Nephron progenitor cell (in vitro differentiated cells): ENCODE measurements at places on chromosomes 2 and 18.

- DNase-seq = no peak
Measured at GRCh38 chr2:15313657-15314056, 247.5 kb downstream of the NBAS start.

- DNase-seq = no peak
Measured at GRCh38 chr2:173720306-173720705, 244.9 kb downstream of the SP3 start.

- peak; percentile 26 for DNase-seq
Measured at GRCh38 chr2:86413296-86414094, 27.7 kb upstream of the KDM3A start.

- DNase-seq = no peak
Measured at GRCh38 chr2:112685271-112685884, 35.4 kb upstream of the NT5DC4 start.

GRCh38 chr2:42844901-42845821 lies 52.8 kb upstream of the HAAO start:
- no peak for DNase-seq

GRCh38 chr2:177691177-177691576 lies 298.6 kb downstream of the AGPS start:
- DNase-seq = no peak

DNA sequence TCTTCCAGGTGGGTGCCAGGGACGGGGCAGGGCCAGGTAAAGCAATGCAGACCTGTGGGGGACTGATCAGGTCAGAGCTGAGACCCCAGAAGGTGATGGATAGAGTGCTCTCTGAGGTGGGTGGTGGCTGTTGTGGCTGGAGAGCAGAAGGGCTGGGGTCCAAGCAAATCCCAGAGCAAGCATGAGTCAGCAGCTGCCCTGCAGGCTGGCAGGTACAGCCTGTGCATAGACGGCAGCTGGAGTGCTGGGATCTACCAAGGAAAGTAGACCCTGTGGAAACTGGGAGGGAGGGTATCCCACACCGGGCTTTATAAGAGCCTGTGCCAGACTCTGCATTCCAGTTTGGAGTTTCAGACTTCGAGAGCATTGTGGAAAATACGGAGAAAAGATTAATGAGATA lies 663 bp downstream of the TRIM54 start:
- DNase-seq = no peak

DNA sequence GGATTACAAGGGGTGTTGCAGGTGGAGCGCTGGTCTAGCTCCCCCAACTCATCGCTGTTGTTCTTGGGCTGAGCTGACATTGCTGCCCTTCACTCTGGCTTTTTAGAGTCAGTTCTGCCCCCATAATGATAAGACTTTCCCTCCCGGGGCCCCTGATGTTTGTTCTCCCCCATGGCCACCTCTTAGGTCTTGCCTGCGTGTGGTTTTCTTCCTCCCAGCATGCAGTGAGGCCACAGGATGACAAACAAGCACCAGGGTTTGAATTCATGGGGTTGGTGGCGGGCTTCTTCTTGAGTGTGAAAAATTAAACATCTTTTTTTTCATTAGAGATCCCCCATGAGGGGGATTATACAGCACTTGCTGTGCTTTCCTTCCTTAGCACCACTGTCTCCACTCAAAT lies 74.1 kb downstream of the CTAGE1 start:
- no peak for DNase-seq

- DNase-seq = no peak
Measured at GRCh38 chr2:170974304-170974993, 45.4 kb downstream of the GORASP2 start.

GRCh38 chr18:34738175-34738894 lies 28.2 kb downstream of the DTNA start:
- DNase-seq = no peak

- no peak for DNase-seq
Measured at GRCh38 chr2:102256276-102256675, 55.1 kb upstream of the IL1RL1 start.

GRCh38 chr2:101843471-101843870 lies 146.0 kb downstream of the MAP4K4 start:
- no peak for DNase-seq

- no peak for DNase-seq
Measured at GRCh38 chr2:18170642-18171041, 292.2 kb downstream of the KCNS3 start.

GRCh38 chr18:48695671-48696070 lies 156.8 kb downstream of the CTIF start:
- no peak for DNase-seq

- no peak for DNase-seq
Measured at GRCh38 chr2:172147944-172148650, 45.4 kb upstream of the DLX2 start.

GRCh38 chr2:96537734-96538486 lies 1.4 kb downstream of the ARID5A start:
- no peak for DNase-seq

- no peak for DNase-seq
Measured at GRCh38 chr18:51941999-51942398, 398.0 kb upstream of the DCC start.

DNA sequence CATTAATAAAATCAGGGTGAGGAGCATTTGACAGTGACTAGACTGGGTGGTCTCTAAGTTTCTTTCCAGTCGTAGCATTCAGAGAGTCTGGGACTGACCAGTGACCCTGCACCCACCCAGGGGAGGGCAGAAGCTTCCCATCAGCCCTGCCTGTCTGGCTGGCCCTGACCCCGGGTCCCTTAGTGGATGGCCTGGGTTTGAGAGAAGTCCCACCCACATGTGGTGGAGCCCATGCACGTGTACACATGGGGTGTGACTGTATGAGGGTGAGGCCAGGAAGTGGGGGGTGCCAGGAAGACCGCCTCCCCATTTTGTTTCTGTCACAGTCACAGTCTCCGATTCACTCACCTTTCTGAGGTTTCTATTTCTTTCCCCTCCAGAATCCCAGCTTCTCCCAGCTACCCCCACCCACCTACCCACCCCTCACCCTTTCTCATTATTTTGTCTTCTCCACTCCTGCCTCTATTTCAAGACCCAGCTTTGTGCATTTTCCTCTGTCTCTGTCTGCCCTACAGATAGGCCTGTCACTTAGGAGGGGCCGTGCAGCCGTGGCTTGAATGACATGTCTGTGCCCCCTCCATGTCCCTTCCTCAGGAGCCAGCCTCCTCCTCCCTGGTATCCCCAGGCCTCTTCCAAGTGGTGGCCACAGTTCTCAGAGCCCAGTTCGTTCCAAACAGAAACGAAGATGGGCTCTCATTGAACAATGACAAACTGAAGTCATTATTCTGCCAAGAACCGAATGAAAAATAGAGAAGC lies 13.6 kb downstream of the CIB4 start:
- no peak for DNase-seq

GRCh38 chr2:56898986-56899385 lies 715.2 kb downstream of the CCDC85A start:
- no peak for DNase-seq

DNA sequence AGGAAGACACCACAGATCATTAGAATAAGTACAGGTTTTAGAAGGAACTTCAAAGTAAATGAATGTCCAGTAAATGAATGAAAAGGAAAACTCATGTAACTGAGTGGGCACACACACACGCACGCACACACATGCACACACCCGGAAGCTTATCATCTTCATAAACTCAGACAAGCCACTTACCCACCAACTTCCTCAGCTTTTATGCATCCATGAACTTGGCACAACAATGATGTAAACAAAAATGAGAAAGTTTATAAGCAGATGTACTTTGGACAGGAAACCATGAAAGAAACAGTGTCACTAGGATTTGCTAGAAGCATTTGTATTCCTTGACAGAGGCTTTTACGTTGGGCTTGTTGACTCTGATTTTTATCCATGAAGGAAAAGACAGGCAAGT lies 23.2 kb downstream of the RNF152 start:
- DNase-seq = no peak

DNA sequence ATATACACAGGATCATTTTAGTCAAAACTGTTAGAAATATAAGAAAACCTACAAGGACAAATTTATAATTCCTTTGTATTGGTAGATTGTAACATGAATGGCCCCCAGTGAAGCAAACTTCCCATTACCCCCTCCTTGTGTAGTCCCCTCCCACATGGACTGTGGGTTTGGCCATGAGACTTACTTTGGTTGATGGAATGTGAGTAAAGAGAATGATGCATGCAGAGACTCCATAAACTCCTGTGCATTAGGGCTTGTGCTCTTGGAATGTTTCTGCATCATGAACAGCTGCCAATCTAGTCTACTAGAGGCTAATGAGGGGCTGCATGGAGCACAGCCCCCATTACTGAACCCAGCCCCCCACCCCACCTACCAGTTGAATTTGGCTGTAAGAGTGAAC lies 8.3 kb upstream of the TGFA start:
- no peak for DNase-seq

DNA sequence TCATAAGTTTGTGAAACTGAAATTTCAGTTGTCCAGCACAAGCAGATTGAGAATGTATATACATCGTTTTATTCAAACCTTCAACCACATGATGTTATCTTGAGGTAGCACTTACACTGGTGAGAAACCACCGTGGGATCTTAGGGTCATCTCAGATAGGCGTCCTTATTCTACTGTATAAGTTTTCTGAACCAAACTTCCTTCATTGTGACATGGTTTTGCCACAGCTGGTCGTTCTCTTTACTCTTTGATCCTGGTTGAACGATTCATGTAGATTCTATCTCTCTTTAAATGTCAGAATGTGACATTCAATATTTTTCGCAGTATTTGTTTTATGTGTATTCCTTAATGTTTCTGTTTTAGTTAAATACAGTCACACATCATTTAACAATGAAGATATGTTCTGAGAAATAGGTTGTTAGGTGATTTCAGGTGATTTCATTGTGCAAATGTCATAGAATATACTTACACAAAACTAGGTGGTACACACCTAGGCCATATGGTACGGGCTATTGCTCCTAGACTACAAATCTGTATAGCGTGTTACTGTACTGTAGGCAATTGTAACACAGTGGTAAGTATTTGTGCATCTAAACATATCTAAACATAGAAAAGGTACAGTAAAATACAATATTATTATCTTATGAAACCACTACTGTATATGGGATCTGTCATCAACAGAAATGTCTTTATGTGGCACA lies 17.9 kb upstream of the ARHGAP25 start:
- no peak for DNase-seq

DNA sequence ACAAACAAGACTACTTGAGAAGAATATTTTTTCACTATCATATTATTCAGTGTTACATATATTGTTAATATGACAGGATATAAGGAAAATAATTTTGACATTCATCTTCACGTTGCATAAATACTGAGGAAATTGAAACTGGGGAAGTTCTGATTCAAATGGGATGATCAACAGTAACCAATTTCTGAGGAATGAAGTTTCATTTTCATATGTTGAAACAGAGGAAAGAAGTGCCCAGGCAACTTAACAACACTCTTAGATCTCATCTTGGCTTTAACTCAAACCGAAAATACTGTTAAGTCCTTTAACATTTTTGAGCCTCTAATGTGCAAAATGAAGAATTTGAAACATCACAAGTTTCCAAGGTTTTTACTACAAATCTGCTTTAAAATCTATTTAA lies 612.2 kb upstream of the VRK2 start:
- no peak for DNase-seq

DNA sequence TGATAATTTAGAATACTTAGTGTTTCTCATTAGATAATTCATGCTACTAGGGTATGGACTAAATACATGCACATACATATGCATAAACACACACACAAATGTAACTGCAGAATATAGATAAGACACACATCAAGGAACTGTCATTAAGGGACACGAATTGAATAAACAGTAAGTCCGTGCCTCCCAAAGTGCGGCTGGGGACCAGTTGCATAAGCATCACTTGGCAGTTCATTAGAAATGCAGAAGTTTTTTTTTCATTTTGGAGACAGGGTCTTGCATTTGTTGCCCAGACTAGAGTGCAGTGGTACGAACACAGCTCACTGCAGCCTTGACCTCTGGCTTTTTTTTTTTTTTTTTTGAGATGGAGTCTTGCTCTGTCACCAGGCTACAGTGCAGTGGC lies 130.0 kb upstream of the CCDC195 start:
- no peak for DNase-seq

DNA sequence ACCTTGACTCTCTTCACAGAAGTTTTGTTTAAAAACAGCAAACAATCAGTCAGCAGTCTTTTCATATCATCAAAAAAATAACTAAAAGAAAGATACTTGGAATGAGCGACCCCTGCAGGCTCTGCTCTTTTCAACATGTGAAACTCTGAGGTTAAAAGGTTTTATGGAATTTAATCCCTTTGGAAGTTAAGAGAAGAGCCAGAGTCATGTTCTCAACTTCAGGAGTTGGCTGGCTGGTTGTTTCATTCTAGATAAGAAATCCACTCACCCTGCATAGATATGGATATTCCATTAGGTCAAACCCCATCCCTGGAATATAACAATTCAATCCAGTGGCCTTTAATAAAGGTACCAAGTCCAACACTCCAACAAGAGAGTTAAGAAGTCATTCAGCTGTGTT lies 115.6 kb upstream of the RMDN2 start:
- DNase-seq = no peak

DNA sequence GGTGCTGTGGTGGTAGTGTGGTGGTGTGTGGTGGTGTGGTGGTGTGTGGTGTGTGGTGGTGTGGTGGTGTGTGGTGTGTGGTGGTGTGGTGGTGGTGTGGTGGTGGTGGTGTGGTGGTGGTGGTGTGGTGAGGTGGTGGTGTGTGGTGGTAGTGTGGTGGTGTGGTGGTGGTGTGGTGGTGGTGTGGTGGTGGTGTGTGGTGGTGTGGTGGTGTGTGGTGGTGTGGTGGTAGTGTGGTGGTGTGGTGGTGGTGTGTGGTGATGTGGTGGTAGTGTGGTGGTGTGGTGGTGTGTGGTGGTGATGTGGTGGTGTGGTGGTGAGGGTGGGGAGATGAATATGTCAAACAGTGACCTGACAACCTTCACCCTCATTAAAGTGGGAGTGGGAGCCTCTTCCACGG lies 55.6 kb upstream of the DLGAP1 start:
- DNase-seq = no peak

DNA sequence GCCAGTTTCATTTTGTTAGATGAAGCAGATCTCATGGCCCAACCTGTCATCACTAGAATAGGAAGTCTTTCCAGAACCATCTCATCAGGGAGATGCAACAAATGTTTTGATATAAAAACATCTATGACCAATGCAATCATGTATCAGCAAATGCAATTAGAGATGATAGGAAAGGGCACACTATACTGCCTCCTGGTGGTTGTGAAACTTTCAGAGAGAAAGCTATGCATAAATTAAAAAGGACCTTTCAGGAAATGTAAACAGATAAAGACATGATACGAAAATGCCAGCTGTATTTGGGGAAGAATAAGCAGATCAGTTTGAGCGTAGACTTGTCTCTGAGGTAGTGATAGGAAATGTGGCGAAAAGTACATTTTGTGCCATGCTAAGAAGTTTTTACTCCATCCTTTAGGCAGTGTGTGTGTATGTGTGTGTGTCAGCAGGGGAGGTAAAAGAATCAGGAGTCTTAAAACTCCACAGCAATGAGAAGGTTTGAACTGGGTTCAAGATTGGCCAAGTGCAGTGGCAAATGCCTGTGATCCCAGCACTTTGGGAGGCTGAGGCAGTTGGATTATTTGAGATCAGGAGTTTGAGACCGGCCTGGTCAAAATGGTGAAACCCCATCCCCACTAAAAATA lies 479.3 kb downstream of the CPS1 start:
- DNase-seq = peak; percentile 3

GRCh38 chr2:228938629-228939028 lies 332.5 kb downstream of the PID1 start:
- no peak for DNase-seq

GRCh38 chr2:30480703-30481322 lies 33.8 kb downstream of the LCLAT1 start:
- no peak for DNase-seq
